Left ventricle myocardium inferior (tissue), 1 donor: ENCODE measurements at places on chromosomes 4 and X. TPM values are rescaled to one million over a fixed set of nuclear protein-coding genes. Genes with fewer than 3 reads are reported as not detected.

Gene KIF4A
- total RNA-seq = 0.25 TPM

Gene ATP8A1
- total RNA-seq = 19.2 TPM

Gene TMEM184C
- 24.7 TPM for total RNA-seq

- H3K4me1 ChIP-seq = no peaks in the 10 kb centered on the region
- no peak for DNase-seq
- no peaks in the 10 kb centered on the region for H3K36me3 ChIP-seq
- H3K4me3 ChIP-seq = no peak overlapping the region
- no peaks in the 10 kb centered on the region for H3K27me3 ChIP-seq
These were observed 122.6 kb upstream of the VCX3B start for GRCh38 chrX:8341814-8342590.

GRCh38 chr4:114036426-114036825 lies 57.0 kb upstream of the ARSJ start:
- no peaks in the 10 kb centered on the region for H3K36me3 ChIP-seq
- H3K27me3 ChIP-seq = peaks cover 12% of the 10 kb centered on the region
- no peak for DNase-seq
- no peak overlapping the region for H3K27ac ChIP-seq
- no peak overlapping the region for H3K4me3 ChIP-seq
